Spinal cord (tissue), 10 donors: ENCODE measurements at places on chromosomes 4 and X. TPM values are rescaled to one million over a fixed set of nuclear protein-coding genes. Genes with fewer than 3 reads are reported as not detected.

NUP62CL gene
- total RNA-seq, result 8.8 TPM

SPACA5 gene
- total RNA-seq, result not detected

SUPT20HL1 gene
- total RNA-seq, result not detected

ENPP6 gene
- 31.6 TPM for total RNA-seq

MAGEB10 gene
- not detected for total RNA-seq

DNA sequence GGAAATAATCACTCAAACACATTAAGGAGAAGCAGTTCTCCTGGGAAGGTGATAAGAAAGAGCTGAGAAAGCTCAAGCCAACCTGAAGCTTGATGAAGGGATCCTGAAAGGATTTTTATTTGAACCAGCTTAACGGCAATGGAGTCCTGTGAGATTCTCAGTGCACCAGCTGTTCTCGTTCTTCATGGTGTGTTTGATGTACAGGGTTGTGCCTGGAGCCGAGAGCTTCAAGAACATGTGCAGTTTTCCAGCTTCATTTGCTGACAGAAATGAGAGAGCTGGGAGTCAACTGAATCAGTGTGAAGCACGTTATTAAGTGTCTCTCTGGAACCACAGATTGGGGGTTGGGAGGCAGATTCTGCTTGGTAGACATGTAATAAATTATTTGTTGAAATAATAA, 115.7 kb downstream of the ANKRD50 start:
- H3K4me1 ChIP-seq, result no peaks in the 10 kb centered on the region
- no peak overlapping the region for H3K4me3 ChIP-seq
- H3K36me3 ChIP-seq, result no peaks in the 10 kb centered on the region
- DNase-seq, result no peak
- no peak overlapping the region for H3K27ac ChIP-seq

DNA sequence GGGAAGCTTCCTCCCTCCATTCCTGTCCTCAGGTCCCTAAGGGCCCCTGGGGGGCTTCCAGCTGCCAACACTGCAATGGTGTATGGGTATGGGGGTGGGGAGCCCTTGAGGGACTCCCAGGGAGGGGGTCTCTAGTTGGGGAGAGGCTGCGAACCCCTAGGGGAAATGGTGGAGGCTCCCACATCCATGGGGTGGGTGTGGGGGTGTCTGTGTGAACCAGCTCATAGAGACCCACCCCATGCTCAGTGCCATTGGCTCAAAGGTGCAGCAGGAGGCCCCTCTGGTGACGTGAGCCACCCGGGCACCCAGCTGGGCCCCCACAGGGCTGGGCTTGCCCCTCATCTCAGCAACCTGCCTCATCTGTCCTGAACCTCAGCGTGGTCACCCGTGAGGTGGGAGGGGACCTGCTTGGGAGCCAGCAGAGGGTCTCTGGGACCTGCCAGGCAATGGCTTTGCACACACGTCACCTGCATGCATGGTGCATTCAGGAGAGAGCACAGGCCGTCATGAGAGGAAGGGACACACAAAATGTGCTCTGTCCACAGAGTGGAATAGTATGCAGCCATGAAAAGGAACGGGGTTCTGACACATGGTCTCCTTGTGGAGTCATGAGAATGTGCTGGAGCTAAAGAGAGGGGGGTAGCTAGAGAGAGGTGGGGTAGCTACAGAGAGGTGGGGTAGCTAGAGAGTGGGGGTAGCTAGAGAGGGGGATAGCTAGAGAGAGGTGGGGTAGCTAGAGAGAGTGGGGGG, 22.7 kb upstream of the PLCXD1 start:
- peaks cover 2% of the 10 kb centered on the region for H3K27me3 ChIP-seq
- no peaks in the 10 kb centered on the region for H3K36me3 ChIP-seq
- H3K4me1 ChIP-seq, result no peaks in the 10 kb centered on the region
- H3K4me3 ChIP-seq, result no peak overlapping the region
